Stimulated activated CD4-positive, alpha-beta T cell treated with anti-CD3 and anti-CD28 coated beads, Interleukin-1b, Interleukin-23, amount 100 ng/mL, for 48 hours (primary cell): ENCODE measurements at places on chromosomes 7 and 10.
A peak's percentile ranks its signal among the peaks of the same experiment; 100 is the strongest.

- no peak for DNase-seq
Observed at GRCh38 chr10:54622017-54622416, 179.0 kb downstream of the PCDH15 start.

DNA sequence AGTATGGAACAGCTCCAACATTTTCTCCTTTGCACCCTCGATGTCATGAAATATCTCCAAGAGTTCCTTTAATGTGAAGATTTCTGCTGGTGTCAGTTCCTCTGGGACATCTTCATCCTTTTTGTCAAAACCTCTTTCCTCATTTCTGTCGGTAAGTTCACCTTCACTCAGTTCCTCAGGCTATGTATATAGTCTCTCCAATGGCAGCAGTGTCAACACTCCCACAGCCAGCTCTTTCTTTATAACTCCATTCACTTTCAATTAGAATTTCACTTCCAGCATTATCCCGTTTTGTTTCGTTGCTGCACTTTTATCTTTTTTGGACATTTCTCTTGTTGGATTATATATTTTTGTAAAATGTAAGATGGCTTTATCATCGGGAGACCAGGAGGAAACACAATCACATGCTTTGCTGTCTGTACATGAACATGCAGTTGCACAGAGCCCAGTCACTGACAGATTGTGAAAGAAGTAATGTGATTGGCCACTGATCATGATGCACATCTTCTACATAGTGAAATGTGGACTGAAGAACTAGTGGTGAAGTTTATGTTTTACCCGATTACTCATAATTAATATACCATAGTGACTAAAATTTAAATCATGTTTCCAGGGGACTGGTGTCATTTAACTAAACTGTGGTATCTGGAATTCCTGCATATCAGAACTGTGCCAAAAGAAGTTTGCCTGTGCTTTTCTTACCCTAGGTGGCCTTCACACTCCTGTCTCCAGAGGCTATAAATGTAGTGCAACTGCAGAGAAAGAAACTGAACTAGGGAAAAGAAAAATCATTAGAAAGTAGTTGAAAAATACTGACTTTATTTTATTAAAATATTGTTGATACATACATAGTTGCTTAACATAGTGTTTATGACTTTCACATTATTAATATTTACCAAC lies 289.6 kb downstream of the PPP1R3A start:
- DNase-seq, result no peak

GRCh38 chr10:29541422-29542210 lies 93.2 kb downstream of the SVIL start:
- DNase-seq, result no peak

GRCh38 chr10:50216418-50216817 lies 34.9 kb downstream of the ASAH2 start:
- DNase-seq, result no peak

- DNase-seq, result no peak
Observed at GRCh38 chr10:12729885-12730284, 271.6 kb downstream of the CCDC3 start.

DNA sequence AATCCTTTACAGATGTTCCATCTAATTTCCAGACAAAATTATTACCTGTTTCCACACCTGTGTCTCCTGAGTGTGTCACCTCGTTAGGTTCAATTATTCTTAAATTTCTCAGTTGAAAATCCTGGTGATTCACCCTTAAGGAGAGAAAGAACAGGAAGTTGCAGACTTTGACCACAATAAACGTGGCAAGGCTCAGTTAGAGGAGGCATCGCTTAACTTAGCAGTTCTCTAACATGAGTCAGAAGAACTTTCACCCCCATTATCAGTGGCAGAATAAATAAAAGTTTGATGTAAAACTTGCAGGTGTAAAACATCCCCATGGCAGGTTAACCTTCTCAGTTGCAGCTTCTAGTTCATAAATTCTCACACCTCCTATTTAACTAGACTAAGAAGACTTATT lies 8.3 kb downstream of the XPNPEP1 start:
- peak; percentile 34 for DNase-seq

- DNase-seq, result no peak
Observed at GRCh38 chr10:16509996-16510395, 11.7 kb downstream of the C1QL3 start.

- DNase-seq, result no peak
Observed at GRCh38 chr10:12908773-12909172, 92.7 kb downstream of the CCDC3 start.

- no peak for DNase-seq
Observed at GRCh38 chr7:109322833-109323232, 753.2 kb downstream of the DNAJB9 start.

DNA sequence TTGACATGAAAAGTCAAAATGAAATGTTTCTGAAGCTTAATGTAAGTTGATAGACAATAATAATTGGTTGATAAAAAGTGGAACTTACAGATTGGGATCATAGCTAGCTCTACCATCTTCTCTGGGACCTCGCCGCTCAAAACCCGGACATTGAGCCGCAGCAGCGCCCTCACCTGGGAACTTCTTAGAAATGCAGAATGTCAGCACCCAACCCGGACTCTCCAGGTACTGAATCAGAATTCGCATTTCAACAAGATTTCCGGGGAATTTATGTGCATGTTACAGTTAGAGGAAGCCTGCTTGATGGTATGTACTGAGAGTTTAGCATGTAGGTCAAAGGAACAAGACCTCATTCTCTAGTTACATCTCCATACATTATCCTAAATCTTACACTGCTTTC lies 36.7 kb upstream of the ABLIM1 start:
- peak; percentile 30 for DNase-seq

- DNase-seq, result no peak
Observed at GRCh38 chr10:61076572-61077114, 132.7 kb upstream of the RHOBTB1 start.

GRCh38 chr7:26237035-26237807 lies 35.7 kb downstream of the CBX3 start:
- DNase-seq, result no peak

DNA sequence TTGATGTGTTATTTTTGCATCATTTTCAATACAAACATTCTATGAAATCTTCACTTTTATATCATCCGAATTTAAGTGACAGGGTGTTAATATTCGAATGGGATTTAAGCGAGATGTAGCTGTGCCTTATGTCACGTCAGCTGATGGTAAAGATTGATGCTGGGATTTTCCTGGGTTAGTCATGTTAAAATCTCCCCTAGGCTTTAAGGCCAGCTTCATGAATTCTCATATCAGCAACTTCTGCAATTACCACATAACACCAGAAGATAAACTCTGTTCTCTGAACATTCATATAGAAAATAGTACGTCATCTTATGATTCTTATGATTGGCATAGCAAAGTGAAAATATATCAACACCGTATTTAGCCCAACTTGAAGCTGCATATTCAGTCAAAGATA lies 669.2 kb downstream of the PCDH15 start:
- no peak for DNase-seq

GRCh38 chr7:84117304-84117703 lies 77.3 kb downstream of the SEMA3A start:
- no peak for DNase-seq

DNA sequence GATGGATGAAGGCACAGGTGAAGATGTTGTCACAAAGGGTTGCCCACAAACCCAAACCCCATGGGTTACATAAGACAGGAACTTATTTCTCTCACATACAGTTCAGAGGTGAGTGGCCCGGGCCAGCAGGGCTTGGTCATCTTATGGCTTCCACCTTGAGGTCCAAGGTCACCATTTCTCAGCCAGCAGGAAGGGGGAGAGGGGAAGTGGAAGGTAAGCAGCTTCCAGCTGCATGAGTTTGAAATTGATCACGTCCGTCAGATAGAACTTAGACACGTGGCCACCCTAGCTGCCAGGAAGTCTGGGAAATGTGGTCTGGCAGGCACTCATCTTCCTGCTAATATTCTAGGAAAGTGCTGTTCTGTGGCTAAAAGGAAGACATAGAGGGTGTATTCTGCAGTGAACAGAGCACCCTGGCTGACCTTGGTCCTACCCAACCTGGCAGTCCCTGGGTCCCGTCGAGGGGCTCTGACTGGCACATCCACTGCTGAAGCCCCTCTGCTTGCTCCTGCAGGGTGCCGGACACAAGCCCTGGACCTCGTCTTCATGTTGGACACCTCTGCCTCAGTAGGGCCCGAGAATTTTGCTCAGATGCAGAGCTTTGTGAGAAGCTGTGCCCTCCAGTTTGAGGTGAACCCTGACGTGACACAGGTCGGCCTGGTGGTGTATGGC lies 49.5 kb downstream of the VWA2 start:
- DNase-seq, result no peak

GRCh38 chr10:102620138-102620590 lies 24.1 kb upstream of the TRIM8 start:
- no peak for DNase-seq

- DNase-seq, result no peak
Observed at GRCh38 chr7:91614431-91614830, 266.1 kb downstream of the MTERF1 start.

- DNase-seq, result no peak
Observed at GRCh38 chr7:27165996-27166530, 726 bp upstream of the HOXA9 start.

DNA sequence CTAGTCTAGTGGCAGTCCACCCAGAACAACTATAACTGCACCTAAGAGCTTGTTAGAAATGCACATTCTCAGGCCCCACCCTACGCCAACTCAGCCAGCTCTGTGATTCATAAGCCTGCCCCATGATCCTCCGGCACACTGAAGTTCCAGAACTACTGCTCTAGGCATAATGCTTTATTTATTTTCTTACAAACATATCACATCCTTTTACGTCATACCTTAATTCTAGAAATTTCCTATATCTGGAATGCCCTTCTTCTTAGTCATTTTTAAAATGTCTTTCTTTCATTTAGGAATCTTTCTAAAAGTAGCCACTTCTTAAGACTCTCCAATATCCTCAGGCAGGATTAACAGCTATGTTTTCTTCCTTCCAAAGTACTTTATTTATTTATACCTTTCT lies 480.1 kb downstream of the INHBA start:
- no peak for DNase-seq

DNA sequence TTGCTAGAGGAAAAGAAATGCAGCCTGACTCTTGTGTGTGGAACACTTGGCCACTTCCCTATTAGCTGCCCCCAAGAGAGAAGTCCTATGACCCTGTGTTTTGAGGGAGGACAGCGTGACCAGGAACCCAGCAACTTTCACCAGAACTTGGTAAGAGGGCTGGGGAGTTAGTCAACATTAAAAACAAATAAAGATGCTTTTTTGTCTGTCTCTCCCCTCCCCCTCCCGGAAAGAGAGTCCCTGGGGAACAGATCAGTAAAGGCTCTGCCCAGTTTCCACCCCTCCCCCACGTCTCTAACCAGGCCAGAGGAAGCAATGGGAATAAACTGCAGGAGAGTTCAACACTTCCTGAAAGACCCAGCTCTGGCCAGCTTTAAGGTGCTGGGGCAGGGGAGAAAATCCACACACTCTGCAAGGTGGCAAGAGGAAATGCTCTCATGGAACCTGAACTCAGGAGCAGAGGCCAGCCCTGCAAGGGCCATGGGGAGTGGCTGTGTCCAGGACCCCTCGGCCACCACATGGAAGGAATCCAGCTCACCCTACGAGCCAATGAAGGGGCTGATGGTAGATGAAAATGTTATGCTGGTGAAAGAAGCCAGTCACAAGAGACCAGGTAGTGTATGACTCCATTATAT lies 21.5 kb downstream of the SH3PXD2A start:
- no peak for DNase-seq

DNA sequence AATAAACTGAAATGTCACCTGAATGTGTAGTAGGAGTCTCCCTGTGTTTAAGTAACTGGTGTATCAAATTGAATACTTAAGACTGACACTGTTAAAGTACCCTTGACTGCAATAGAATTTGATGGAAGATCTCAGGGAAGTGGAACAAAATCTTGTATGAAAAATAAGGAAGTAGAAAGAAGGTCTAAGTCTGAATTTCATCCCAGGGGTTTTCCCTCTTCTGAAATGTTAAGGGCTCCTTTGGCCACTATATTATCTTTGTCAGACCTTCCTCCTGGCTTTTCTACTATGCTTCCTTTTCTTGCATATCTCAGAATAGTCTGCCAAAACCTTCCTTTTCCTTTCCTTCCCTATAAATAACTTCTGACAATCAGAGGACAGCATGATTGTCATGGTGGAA lies 59.6 kb downstream of the BLNK start:
- DNase-seq, result no peak

DNA sequence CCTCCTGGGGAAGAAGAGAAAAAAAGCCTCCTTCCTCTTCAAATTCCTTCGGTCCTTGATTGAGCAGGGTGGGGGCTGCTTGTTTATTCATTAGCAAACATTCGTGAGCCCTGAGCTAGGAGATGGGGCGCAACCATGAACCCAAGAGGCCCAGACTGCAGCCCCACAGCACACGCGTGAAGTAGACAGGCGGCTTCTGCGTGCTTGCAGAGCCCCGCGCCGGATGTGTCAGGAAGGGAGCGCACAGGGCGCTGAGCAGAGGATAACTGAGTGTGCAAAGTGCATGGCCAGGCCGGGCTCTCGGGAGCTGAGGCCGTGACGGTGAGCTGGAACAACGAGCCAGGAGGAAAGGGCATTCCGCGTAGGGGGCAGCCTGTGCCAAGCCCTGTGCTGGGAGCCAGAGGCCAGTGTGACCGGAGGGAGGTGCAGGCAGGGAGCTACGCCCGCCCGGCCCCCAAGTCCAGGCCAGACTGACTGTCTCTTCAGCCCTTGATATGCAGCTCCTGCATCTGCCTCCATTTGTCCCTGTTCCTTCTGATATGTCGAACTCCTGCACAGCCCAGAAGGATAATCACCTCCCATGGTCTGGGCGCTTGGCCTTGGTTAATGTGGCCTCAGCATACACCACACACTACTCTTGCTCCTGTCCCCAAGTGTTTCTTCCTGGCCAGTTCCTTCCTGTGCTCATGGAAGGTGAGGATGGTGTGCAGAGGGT lies 4.6 kb downstream of the FOXL3 start:
- no peak for DNase-seq

DNA sequence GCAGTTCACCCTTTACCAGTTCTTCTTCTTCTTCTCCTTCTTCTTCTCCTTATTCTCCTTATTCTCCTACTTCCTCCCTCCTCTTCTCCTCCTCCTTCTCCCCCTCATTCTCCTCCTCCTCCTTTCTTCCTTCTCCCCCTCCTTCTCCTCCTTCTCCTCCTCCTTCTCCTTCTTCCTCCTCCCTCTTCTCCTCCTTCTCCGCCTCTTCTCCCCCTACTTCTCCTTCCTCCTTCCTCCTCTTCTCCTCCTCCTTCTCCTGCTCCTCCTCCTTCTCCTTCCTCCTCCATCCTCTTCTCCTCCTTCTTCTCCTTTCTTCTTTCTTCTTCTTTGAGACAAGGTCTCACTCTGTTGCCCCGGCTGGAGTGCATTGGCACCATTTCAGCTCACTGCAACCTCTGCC lies 58.0 kb upstream of the LRGUK start:
- DNase-seq, result no peak

DNA sequence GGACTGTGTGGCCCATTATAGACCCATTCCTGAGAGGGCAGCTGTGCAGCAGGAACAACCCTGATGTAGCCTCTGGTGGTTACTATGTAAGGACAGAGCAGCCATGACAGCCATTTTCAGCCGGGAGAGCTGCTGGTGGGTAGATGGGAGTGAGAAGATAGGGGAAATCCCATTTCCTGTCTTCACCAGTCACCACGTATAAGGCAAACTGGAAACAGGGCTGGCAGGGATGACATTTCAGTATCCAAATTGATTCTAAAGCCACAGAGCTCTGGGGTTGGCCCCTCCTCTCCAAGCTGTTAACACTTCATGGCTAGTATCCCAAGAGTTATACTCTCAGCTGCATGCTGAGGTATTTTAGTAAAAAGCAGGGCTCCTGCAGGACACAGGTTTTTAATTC lies 15.2 kb upstream of the FZD1 start:
- DNase-seq, result no peak
